ENCODE measurements at places on chromosomes 13 and 19.

GRCh38 chr19:7595466-7596133, at the start of gene CAMSAP3:
Gene CAMSAP3 (plus strand): TSS chr19:7595863. CDS start chr19:7596003, 140 bp downstream.
- DNase-seq = no peak
- no peak within 1 kb of the TSS for H3K27ac ChIP-seq
- peaks cover 2% of the 10 kb centered on the region for H3K4me1 ChIP-seq
- peaks cover 40% of the 10 kb centered on the region for H3K27me3 ChIP-seq

- H3K36me3 ChIP-seq = no peaks in the 10 kb centered on the region
- H3K27ac ChIP-seq = no peak overlapping the region
- DNase-seq = no peak
- H3K27me3 ChIP-seq = peaks cover 65% of the 10 kb centered on the region
- peak overlapping the region; percentile 34 for H3K4me3 ChIP-seq
- peaks cover 8% of the 10 kb centered on the region for H3K4me1 ChIP-seq
Observed at GRCh38 chr13:24745861-24746617, 17.9 kb upstream of the RNF17 start.

- H3K36me3 ChIP-seq = peaks cover 5% of the 10 kb centered on the region
- peaks cover 27% of the 10 kb centered on the region for H3K4me1 ChIP-seq
Observed at GRCh38 chr19:35908010-35908441, at the start of gene TYROBP. Gene TYROBP (minus strand): TSS chr19:35908295. CDS start chr19:35908228, 67 bp downstream.

GRCh38 chr13:42883142-42883541, 101.8 kb downstream of the FAM216B start:
- H3K27ac ChIP-seq = no peak overlapping the region
- H3K27me3 ChIP-seq = peaks cover 22% of the 10 kb centered on the region
- H3K4me3 ChIP-seq = no peak overlapping the region
- DNase-seq = no peak

DNA sequence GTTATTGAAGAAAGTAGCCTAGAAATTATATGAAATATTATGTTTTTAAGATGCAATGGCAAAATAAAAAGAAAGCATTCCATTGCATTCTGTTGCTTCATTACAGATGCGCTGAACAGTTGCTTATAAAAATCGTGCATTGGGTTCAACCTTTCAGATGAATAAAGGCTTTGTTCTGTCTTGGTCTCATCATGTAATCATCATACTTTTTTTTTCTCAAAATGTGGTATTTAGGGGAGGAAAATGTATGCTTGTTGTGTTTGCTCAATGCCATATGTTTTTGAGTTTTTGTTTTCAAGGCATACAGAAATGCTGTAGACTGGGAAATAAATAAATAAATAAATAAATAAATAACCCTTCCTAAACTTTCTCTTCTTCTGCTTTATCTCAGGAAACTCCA, 1.1 kb upstream of the MBNL2 start:
- no peak for DNase-seq
- H3K4me3 ChIP-seq = no peak overlapping the region
- H3K27me3 ChIP-seq = no peaks in the 10 kb centered on the region
- peaks cover 46% of the 10 kb centered on the region for H3K4me1 ChIP-seq
- no peak overlapping the region for H3K27ac ChIP-seq

DNA sequence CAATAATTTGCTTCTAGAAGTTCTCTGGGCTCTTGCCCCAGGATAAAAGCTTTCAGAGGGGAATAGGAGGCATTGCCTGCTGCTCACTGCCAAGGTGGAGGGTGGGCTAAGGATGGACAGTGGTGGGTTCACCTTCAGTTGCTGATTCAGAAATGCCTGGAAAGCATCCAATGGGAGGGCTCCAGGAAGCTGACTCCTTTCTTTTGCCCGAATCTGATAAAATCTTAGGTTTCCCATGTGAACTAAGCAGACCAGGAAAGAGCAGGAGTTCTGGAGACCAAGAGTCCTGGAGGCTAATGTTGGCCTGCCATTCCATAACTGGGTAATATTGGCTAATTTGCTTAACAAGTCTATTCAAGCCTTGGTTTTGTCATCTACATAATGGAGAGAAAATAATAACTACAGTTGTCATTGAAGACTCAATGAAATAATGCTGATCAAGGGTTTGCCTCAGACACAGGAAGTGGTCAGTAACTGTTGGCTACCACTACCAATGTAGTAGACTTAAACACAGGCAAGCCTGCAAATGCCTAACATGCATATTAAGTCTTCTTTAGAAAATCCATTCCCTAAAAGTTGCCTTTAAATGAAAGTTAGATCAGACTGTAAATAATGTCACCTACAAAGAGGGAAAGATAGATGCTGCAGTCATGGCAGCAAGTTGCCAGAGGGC, 528.4 kb upstream of the NBEA start:
- no peak overlapping the region for H3K27ac ChIP-seq
- H3K4me1 ChIP-seq = no peaks in the 10 kb centered on the region
- no peaks in the 10 kb centered on the region for H3K36me3 ChIP-seq
- no peak overlapping the region for H3K4me3 ChIP-seq

DNA sequence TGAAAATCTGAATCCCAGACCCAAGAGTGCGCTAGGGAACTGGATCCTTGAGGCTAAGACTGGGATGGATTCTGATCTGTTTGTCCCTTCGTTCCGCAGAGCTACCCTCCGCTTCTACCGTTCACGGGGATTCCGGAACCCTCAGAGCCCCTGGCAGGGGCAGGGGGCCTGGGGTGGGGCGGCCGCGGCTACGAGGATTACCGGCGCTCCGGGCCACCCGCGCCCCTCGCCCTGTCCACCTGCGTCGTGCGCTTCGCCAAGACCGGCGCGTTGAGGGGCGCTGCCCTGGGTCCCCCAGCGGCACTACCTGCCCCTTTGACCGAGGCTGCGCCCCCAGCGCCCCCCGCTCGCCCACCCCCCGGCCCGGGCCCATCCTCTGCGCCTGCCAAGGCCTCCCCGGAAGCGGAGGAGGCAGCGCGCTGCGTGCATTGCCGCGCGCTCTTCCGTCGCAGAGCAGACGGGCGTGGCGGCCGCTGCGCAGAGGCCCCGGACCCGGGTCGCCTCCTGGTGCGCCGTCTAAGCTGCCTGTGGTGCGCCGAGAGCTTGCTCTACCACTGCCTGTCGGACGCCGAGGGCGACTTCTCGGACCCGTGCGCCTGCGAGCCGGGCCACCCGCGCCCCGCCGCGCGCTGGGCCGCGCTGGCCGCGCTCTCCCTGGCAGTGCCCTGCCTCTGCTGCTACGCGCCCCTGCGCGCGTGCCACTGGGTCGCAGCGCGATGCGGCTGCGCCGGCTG, 7.1 kb downstream of the SPRED3 start:
- DNase-seq = peak; percentile 53
- H3K27me3 ChIP-seq = peaks cover 24% of the 10 kb centered on the region

GRCh38 chr13:76917095-76917494, 30.9 kb upstream of the KCTD12 start:
- H3K27me3 ChIP-seq = peaks cover 4% of the 10 kb centered on the region
- no peaks in the 10 kb centered on the region for H3K4me1 ChIP-seq
- no peak overlapping the region for H3K27ac ChIP-seq
- no peak overlapping the region for H3K4me3 ChIP-seq
- no peaks in the 10 kb centered on the region for H3K36me3 ChIP-seq
- DNase-seq = no peak

DNA sequence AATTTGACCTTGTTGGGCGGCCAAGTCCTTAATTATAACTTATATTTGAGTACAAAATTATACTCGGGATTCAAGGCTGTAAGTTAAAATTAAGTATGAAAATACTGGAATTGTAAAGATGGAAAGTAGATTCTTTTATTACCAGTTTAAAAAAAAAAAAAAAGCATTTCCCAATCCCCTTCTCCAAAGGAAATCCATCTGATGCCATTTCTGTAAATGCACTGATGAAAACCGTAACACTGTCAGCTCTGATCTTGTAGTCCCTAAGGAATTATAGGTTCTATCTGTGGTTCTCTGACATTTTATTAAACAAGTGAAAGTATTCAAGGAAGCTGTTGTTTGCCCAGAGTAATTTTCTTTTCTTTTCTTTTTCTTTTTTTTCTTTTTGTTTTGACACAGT, 41.6 kb upstream of the HNRNPA1L2 start:
- peaks cover 8% of the 10 kb centered on the region for H3K4me1 ChIP-seq
- no peak overlapping the region for H3K27ac ChIP-seq
- H3K4me3 ChIP-seq = peak overlapping the region; percentile 58
- peaks cover 11% of the 10 kb centered on the region for H3K27me3 ChIP-seq
- H3K36me3 ChIP-seq = no peaks in the 10 kb centered on the region

GRCh38 chr13:35643625-35644024, 167.1 kb upstream of the MAB21L1 start:
- H3K4me3 ChIP-seq = no peak overlapping the region
- no peak overlapping the region for H3K27ac ChIP-seq
- no peaks in the 10 kb centered on the region for H3K4me1 ChIP-seq
- DNase-seq = no peak
- H3K36me3 ChIP-seq = no peaks in the 10 kb centered on the region
- no peaks in the 10 kb centered on the region for H3K27me3 ChIP-seq

DNA sequence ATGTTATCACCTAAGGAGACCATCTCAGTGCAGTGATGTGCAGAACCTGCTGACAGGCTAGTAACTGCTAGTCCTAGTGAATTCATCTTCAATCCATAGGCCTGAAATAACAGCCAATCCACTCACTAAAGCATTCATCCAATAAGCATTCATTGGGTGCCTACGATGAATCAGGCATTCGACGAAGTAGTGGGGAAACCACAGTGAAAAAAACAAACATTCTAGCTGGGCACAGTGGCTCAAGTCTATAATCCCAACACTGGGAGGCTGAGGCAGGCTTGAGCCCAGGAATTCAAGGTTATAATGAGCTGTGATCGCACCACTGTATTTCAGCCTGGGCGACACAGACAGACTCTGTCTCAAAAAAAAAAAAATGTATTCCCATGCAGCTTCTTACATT, 135.6 kb downstream of the RNF17 start:
- H3K27ac ChIP-seq = no peak overlapping the region
- no peaks in the 10 kb centered on the region for H3K27me3 ChIP-seq
- peaks cover 8% of the 10 kb centered on the region for H3K36me3 ChIP-seq
- H3K4me1 ChIP-seq = no peaks in the 10 kb centered on the region

- peaks cover 15% of the 10 kb centered on the region for H3K4me1 ChIP-seq
- DNase-seq = peak; percentile 80
- H3K27ac ChIP-seq = peak overlapping the region; percentile 94
- no peaks in the 10 kb centered on the region for H3K36me3 ChIP-seq
- H3K4me3 ChIP-seq = peak overlapping the region; percentile 88
Observed at GRCh38 chr19:3036119-3036976, 7.3 kb upstream of the TLE2 start.

GRCh38 chr19:18173572-18174288, at the start of gene IFI30:
Gene IFI30 (plus strand): TSS chr19:18173813. CDS start chr19:18173842, 29 bp downstream.
- peaks cover 18% of the 10 kb centered on the region for H3K4me1 ChIP-seq
- DNase-seq = peak; percentile 66
- peak within 1 kb of the TSS; percentile 78 for H3K27ac ChIP-seq
- peak within 1 kb of the TSS; percentile 89 for H3K4me3 ChIP-seq
- H3K36me3 ChIP-seq = peaks cover 13% of the 10 kb centered on the region

DNA sequence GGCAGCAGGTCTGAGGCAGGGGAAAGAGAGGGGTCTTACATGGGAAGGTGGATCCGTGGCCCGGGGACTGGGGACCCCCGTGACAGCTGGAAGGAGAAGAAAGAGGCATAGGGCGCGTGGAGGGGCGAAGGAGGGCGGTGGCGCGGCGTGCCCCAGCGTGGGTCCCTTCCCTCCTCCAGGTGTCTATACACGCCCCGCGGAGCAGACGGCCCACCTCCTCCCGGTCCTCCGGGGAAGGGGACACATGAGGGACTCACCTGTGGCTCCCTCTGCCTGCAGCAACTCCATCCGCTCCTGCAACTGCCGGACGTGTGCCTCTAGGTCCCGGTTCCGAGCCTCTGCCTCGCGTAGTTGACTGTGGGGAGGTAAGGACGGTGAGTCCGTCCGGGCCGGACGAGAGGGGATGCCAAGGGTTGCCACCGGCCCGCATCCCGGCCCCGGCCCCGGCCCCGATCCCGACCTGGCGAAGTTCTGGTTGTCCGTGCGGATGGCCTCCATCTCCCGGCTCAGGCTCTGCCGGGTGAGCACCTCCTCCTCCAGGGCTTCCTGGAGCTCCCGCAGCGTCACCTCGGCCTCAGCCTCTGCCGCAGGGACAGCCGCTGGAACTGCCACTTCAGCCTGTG, 2.4 kb upstream of the SIX5 start:
- H3K4me1 ChIP-seq = peaks cover 8% of the 10 kb centered on the region
- H3K27ac ChIP-seq = no peak overlapping the region
- no peak for DNase-seq
- H3K36me3 ChIP-seq = no peaks in the 10 kb centered on the region
- peaks cover 11% of the 10 kb centered on the region for H3K27me3 ChIP-seq
- H3K4me3 ChIP-seq = peak overlapping the region; percentile 54

- H3K4me3 ChIP-seq = no peak overlapping the region
- peaks cover 3% of the 10 kb centered on the region for H3K36me3 ChIP-seq
Observed at GRCh38 chr19:2815923-2816322, 3.7 kb upstream of the ZNF554 start.

DNA sequence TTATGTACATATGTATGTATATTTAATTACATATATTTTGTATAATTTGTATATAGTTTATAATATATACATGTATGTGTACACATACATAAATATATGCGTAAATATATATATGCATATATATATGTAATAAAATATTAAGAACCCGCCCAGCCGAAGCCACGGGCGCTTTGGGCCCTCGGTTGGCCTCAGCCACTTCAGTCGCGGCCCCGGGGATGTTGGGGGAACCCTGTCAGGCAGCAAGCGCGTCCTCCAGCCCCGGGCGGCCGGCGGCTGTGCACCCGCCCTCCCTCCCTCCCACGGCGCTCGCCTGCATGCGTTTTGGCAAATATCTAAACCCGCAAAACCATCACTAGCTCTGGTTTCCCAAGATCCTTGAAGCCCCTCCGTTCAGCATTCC, 7.9 kb upstream of the ZNF606 start:
- no peak overlapping the region for H3K27ac ChIP-seq
- peaks cover 1% of the 10 kb centered on the region for H3K4me1 ChIP-seq
- peak overlapping the region; percentile 49 for H3K4me3 ChIP-seq
- peaks cover 20% of the 10 kb centered on the region for H3K36me3 ChIP-seq
- H3K27me3 ChIP-seq = no peaks in the 10 kb centered on the region

DNA sequence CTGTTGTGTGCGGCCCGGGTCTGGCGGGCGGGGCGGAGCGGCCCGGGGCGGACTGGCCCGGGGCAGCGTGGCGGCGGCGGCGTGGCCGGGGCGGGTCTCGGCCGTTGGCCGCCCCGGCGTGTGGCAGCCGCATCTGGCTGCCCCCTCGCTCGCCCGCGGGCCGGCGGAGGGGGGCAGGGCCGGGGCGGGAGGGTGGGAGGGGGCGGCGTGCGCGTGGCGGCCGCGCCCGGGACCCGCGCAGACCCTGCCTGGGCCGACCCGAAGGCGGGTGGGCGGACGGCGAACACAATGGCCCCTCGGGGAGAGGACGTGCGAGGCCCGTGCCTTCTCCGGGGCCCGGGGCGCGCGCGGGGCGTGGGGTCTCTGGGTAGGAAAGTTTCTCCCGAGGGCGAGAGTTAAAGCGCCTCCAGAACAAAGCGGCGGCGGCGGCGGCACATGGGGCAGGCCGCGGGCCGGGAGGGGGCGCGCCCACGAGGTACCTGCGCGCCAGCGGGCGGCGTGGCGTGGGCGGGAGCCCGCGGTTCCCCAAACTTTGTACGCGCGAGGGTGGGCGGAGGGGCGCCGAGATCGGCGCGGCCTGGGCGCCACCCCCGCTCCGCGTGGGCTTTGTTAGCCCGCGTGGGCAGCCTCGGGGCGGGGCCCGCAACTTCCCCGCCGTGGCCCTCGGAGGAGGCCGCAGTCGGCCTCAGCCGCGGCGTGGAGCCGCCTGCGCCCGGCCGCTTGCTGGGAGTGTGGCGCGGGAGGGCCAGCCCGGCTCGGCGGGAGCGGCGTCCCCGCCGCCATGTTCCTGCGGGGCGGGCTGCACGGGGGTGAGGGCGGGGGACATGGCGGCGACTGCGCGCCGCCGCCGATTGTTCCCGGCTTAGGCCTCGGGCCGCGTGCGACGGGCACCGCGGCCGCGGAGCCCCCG, 764 bp downstream of the MIR17HG start:
- peaks cover 38% of the 10 kb centered on the region for H3K36me3 ChIP-seq
- DNase-seq = peak; percentile 70
